ENCODE measurements at places on chromosomes 2 and 18.

DNA sequence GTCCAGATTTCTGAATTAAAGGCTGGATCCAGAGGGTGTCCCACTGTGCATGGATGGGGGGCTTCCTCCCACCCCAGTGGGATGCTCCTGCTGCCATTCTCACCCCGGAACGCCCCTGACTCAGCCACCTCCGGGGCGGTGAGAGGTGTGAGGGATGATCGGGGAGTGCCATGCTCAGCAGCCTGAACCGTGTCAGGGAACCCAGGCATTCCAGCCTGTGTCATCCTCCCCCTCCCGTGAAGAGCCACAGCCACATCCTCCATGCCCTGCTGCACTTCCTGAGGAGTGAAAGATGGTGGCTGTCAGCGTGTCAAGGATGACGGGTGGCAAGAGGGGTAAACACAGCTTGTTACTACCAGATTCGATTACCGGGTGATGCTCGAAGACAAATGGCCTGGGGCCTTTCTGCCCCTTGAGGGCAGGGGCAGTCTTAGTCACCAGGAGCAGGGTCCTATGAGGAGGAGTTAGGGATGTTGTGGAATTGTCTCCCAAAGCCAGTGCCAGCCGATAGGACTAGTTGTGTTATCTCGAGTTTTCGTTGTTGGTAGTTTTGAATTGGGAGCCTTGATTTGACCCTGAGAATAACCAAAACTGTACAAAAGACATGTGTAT lies 80.8 kb downstream of the TCF7L1 start:
- H3K36me3 ChIP-seq: no peaks in the 10 kb centered on the region
- H3K27me3 ChIP-seq: peaks cover 21% of the 10 kb centered on the region
- H3K4me3 ChIP-seq: no peak overlapping the region
- H3K4me1 ChIP-seq: peaks cover 3% of the 10 kb centered on the region
- DNase-seq: no peak

DNA sequence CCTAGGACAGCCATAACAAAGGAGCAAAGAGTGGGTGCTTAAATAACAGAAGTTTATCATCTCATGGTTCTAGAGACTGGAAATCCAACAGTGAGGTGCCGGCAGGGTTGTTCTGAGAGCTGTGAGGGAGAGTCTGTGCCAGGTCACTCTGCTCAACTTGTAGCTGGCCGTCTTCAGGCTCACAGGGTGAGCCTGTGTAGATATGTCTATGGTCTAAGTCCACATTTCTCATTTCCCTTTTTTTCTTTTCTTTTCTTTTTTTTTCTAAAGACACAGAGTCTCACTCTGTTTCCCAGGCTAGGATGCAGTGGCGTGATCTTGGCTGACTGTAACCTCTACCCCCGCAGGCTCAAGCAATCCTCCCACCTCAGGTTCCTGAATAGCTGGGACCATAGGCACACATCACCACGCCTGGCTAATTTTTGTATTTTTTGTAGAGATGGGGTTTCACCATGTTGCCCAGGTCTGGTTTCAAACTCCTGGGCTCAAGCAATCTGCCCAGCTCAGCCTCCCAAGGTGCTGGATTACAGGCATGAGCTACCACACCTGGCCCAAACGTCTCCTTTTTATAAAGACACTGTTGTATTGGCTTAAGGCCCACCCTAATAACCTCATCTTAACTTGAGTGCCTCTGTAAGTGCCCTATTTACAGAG lies 142.2 kb downstream of the SP3 start:
- H3K4me1 ChIP-seq: peaks cover 3% of the 10 kb centered on the region
- peaks cover 2% of the 10 kb centered on the region for H3K36me3 ChIP-seq
- no peak for DNase-seq
- H3K4me3 ChIP-seq: no peak overlapping the region
- no peak overlapping the region for H3K27ac ChIP-seq

DNA sequence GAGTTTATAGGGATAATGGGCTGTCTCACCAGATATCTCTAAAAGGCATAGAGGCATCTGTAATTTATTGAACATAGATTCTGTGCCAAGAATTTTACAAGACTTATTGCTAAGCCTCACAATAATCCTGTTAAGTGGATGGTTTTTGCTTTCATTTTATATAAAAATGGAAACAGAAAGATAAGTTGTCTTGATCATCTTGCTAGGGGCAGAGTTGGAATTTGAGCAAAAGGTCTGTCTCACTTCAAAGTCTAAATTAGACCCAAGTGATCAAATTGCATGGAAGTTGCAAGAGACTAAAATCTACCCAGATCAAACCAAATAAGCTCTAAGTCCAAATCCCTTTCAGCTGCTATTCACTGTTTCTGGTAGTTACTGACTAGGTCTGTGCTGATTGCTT lies 95.3 kb upstream of the SOX11 start:
- no peak overlapping the region for H3K4me3 ChIP-seq
- no peaks in the 10 kb centered on the region for H3K36me3 ChIP-seq
- H3K27me3 ChIP-seq: no peaks in the 10 kb centered on the region
- no peak for DNase-seq

GRCh38 chr2:4420032-4420431 lies 716.7 kb downstream of the DCDC2C start:
- H3K4me1 ChIP-seq: no peaks in the 10 kb centered on the region
- H3K4me3 ChIP-seq: no peak overlapping the region
- no peak overlapping the region for H3K27ac ChIP-seq

DNA sequence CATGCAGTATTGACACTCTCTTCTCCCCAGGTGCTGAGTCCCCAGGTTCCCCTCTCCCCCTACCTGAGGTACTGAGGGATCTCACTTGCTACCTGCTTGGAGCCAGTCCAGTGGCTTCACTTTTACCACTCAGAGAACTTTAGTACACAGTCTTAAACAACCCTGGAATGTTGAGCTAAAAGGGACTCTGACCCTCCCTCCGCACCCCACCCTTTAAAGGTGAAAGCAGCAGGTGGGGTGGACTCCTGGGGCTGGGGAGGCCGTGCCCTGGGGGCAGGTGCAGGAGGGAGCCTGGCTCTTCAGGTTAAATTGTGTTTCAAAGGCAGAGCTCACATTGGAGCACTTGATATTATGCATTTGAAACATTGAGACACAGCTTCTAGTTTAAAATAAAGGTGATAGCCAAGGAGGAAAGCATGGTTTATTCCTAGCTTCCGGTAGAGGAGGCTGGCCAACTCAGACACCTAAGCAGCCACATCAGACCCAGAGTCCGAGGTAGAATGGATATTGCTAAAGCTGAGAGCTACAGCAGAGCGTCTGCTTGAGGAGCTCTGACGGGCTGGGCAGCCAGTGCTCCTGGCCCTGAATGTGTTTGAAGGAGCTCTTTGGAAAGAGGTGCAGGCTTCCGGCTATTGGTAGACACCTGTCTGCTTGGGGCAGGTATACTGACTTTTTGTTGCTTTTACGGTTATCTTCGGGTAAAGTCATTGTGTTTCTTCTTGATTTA lies 196.4 kb downstream of the AGAP1 start:
- peaks cover 9% of the 10 kb centered on the region for H3K27me3 ChIP-seq
- H3K36me3 ChIP-seq: no peaks in the 10 kb centered on the region
- H3K4me1 ChIP-seq: no peaks in the 10 kb centered on the region
- DNase-seq: no peak
- H3K4me3 ChIP-seq: no peak overlapping the region

DNA sequence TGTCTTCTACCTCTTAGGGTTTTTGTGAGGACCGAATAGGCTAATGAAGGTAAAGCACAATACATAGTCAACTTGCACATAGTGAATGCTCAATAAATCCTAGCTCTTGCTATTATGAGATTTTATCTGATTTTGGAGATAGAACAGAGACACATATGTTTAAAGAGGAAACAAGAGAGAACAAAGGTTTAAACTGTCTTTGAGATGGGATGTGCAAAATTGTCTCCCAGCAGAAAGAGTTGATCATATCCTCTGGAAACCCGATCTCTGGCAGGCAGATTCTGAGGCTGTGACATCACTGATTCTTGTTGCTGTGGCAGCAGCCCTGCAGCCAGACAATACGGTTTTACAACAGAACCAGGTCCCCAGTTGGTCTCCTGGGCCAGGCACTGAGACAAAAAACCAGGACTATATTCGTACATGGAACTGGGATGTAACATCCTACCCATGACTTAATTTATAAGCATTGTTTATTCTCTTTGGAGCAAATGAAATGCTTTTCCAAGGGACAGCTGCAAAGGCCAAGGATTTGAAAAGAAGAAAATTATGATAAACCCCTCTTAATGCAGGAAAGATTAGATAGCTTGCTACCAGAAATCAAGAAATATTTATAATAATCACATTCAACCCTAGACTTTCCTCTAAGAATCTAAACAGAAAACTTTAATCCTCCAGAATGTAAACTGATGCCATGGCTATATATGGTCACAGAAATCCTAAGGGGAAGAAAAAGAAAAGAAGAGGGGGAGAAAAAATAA lies 80.2 kb downstream of the SLC8A1 start:
- H3K4me1 ChIP-seq: no peaks in the 10 kb centered on the region
- DNase-seq: no peak
- no peak overlapping the region for H3K27ac ChIP-seq
- H3K36me3 ChIP-seq: no peaks in the 10 kb centered on the region
- H3K4me3 ChIP-seq: no peak overlapping the region
- peaks cover 2% of the 10 kb centered on the region for H3K27me3 ChIP-seq

- H3K4me1 ChIP-seq: peaks cover 6% of the 10 kb centered on the region
- H3K36me3 ChIP-seq: no peaks in the 10 kb centered on the region
- H3K27ac ChIP-seq: no peak overlapping the region
- peaks cover 4% of the 10 kb centered on the region for H3K27me3 ChIP-seq
Observed at GRCh38 chr2:16319551-16320121, 346.0 kb downstream of the CYRIA start.

- H3K36me3 ChIP-seq: no peaks in the 10 kb centered on the region
- no peak for DNase-seq
- no peak overlapping the region for H3K27ac ChIP-seq
- no peak overlapping the region for H3K4me3 ChIP-seq
- H3K27me3 ChIP-seq: peaks cover 7% of the 10 kb centered on the region
- H3K4me1 ChIP-seq: no peaks in the 10 kb centered on the region
Observed at GRCh38 chr2:23230885-23231284, 154.1 kb upstream of the KLHL29 start.

- no peak for DNase-seq
- H3K4me3 ChIP-seq: no peak overlapping the region
- H3K4me1 ChIP-seq: peaks cover 8% of the 10 kb centered on the region
- peaks cover 5% of the 10 kb centered on the region for H3K27me3 ChIP-seq
- H3K36me3 ChIP-seq: no peaks in the 10 kb centered on the region
- no peak overlapping the region for H3K27ac ChIP-seq
Observed at GRCh38 chr18:51426996-51427395, 229.5 kb upstream of the MEX3C start.
